Caco-2 (cell line): ENCODE measurements at places on chromosomes 6 and 20.

GRCh38 chr20:42862446-42862845 is 327.3 kb downstream of the PTPRT start:
- no peaks in the 10 kb centered on the region for H3K27me3 ChIP-seq
- no peak overlapping the region for H3K4me3 ChIP-seq
- H3K36me3 ChIP-seq, result no peaks in the 10 kb centered on the region

GRCh38 chr6:139187489-139187888 is 52.6 kb downstream of the HECA start:
- H3K4me3 ChIP-seq, result no peak overlapping the region
- no peak for DNase-seq
- H3K4me1 ChIP-seq, result no peaks in the 10 kb centered on the region
- H3K27ac ChIP-seq, result no peak overlapping the region
- no peaks in the 10 kb centered on the region for H3K36me3 ChIP-seq

GRCh38 chr6:151412909-151413308 is 21.6 kb upstream of the ZBTB2 start:
- H3K4me1 ChIP-seq, result no peaks in the 10 kb centered on the region
- no peak overlapping the region for H3K27ac ChIP-seq
- H3K4me3 ChIP-seq, result no peak overlapping the region
- H3K36me3 ChIP-seq, result peaks cover 3% of the 10 kb centered on the region; the same call in 1 of the 2 replicates

- no peak overlapping the region for H3K27ac ChIP-seq
- peaks cover 6% of the 10 kb centered on the region for H3K4me1 ChIP-seq
- H3K4me3 ChIP-seq, result no peak overlapping the region
- no peaks in the 10 kb centered on the region for H3K27me3 ChIP-seq
- DNase-seq, result no peak
Observed at GRCh38 chr20:33560026-33560425, 70.1 kb downstream of the CBFA2T2 start.

- H3K4me3 ChIP-seq, result no peak overlapping the region
- no peaks in the 10 kb centered on the region for H3K4me1 ChIP-seq
- H3K27ac ChIP-seq, result no peak overlapping the region
- DNase-seq, result no peak
- no peaks in the 10 kb centered on the region for H3K27me3 ChIP-seq
Observed at GRCh38 chr20:43786885-43787284, 60.1 kb upstream of the GTSF1L start.

- H3K27ac ChIP-seq, result no peak overlapping the region
- no peaks in the 10 kb centered on the region for H3K27me3 ChIP-seq
Observed at GRCh38 chr6:73680289-73680918, 15.6 kb upstream of the CD109 start.
